ENCODE measurements at places on chromosomes 2 and 18. TPM values are rescaled to one million over a fixed set of nuclear protein-coding genes. Genes with fewer than 3 reads are reported as not detected.
A peak's percentile ranks its signal among the peaks of the same experiment; 100 is the strongest.

RSAD2 gene
- 4.7 TPM for polyA plus RNA-seq

OSR1 gene
- 36.4 TPM for polyA plus RNA-seq

LRRC30 gene
- not detected for polyA plus RNA-seq

MYOM1 gene
- 3.3 TPM for polyA plus RNA-seq

MATN3 gene
- 12.3 TPM for polyA plus RNA-seq

PIAS2 gene
- polyA plus RNA-seq = 22.9 TPM

CNDP1 gene
- polyA plus RNA-seq = 0.37 TPM

DNA sequence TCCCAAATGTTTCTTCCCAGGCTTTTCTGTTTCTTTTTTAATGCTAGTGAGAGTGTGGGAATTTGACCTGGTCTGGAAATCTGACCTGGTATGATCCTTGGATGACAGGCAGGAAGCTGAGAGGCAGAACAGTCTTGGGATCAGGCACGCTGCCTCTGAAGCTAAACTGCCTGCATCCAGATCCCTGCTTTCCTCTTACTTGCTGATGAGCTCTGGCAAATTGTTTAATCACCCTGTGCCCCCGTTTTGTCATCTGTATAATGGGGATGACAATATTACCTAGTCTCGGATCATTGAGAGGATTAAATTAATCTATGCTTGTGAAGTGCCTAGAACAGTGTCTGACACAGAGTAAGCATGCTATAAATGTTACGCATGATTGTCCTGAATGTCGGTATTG is 3.3 kb downstream of the KLHL23 start:
- no peak for DNase-seq

DNA sequence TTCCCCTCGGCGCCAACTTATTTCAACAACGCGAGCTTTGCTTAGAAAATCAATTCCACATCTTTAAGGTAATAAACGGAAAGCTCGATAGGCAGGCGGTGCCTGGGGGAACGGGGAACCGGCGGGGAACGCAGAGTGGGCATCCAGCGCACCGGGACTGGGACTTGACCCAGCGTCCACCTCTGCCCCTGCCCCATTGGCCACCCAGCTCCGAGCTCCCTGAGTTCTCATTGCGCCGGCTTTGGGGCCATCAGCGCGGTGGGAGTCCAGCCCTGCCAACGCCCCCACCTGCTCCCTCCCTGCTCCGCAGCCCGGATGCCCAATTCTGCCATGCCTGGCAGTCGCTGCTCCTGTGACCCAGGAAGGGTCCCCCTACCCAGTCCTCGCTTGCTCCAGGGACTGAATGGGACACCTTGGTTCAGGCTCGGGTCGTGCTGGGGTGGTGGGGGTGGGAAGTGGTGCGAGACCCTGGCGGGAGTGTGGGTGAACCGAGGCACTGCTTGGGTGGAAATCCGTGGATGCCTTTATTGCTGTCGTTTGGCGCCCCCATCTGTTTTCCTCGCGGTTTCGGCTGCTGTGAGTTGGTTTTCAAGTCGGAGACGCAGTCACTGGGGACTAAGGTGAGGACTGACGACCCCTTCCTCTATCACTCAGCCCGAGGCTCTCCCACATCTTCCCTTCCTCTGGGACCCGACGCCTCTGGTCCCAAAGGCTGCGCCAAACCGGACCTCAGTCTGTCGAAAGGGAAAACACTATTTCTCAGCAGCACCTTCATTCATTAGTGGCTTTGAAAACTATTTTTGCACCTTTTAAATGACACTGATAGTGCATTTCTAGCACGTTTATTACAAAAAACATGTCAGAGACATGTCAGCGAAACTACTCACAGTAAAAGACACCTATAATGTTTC is 2.4 kb upstream of the EVX2 start:
- no peak for DNase-seq

- no peak for DNase-seq
Measured at GRCh38 chr2:140586379-140586778, 1544.4 kb downstream of the LRP1B start.

- DNase-seq = peak; percentile 12
Measured at GRCh38 chr18:73235491-73235890, 367.7 kb upstream of the NETO1 start.

- DNase-seq = no peak
Measured at GRCh38 chr2:39705638-39706037, 39.9 kb downstream of the TMEM178A start.

DNA sequence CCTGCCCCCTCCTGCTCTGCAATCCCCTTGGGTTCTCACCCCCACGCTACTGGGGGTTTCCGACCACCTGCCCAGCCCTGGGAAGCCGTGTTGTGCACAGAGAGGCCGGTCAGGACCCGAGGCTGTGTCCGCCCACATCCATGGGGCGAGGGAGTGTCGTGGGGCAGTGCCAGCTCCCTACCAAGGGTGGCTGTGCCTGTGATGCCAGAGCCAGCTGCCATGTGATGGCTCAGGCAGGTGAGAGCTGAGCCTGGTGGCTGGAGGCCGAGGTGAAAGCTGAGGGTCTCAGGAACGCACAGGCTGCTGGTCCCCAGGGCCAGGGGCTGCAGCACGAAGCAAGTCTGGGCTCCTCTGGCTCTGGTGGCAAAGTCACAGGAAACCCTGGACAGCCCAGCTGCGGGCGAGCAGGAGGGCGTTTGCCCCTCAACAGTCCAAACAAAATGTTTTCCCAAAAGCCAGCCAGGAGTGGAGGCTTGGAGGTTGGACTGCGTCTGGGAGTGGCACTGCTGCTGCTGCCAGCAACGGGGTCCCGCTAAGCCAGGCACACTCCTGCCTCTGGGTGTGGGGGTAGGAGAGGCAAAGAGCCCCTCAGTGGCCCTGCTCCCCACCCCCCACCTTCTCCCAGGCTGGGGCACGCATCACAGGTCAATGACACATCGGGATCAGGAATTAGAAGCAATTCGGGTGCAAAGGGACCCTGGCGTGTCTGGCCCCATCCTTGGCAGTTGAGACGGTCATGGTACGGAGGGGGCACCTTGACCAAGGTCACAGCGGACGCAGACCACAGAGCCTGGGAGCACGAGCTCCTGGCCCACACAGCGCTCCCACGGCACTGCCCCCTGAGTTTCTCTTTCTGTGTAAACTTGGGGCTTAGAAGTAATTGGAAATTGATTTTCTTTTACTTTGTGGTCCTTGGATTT is 72.4 kb upstream of the GPC1 start:
- no peak for DNase-seq

GRCh38 chr2:9846554-9846953 is 3.3 kb downstream of the TAF1B start:
- no peak for DNase-seq

DNA sequence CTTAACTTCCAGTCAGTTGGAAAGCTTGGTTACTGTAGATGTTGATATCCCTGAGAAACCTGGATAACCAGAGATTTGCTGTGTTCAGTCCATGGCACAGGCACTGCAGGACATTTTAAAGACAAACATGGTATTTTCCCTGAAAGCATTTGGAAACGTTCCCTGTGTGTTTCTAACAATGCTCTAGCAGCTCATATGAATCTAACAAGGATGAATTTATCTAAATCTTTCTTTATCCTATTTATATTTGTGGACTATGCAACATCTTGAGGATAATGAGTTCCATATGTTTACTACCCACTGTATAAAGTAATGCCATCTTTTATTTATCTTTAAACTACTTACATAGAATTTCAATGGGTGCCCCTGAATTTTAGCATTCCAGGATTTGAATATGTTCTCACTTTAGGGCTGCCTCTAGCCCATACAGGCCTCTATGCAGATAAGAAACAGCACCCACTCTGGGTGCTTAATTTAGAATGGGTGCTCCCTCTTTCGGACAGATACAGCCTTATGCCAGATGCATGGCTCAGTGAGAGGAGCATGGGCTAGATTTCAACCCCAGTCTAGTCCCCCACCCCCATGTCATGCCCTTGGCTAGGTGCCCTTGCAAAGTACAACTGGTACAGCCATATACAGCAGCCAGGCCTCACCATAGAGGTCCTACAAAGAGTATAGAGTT is 50.6 kb upstream of the NEMP2 start:
- no peak for DNase-seq

- no peak for DNase-seq
Measured at GRCh38 chr2:15107137-15107536, 454.0 kb downstream of the NBAS start.

GRCh38 chr2:75736276-75736675 is 25.6 kb upstream of the GCFC2 start:
- no peak for DNase-seq

- DNase-seq = no peak
Measured at GRCh38 chr2:173151671-173152401, 76.2 kb downstream of the MAP3K20 start.

GRCh38 chr2:221451862-221452788 is 120.0 kb downstream of the EPHA4 start:
- DNase-seq = no peak

DNA sequence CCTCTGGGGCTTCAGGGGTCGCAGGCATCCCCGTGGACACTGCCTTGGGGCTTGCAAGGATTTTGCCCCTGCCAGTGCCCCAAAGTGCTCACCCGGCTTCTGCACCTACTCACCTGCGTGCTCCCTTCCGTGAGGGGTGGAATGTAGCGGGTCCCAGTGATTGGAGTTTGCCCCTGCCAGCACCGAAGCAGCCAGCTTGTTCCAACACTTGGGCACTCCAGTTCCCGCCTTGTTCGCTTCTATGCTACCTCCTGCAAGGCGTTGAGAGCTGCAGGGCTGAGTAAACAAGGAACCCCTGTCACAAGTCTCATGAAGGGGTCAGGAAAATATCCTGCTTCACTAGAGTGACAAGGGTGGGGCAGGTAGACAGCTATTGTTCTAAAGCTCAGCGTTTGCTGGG is 631.5 kb downstream of the EPHA4 start:
- DNase-seq = no peak

DNA sequence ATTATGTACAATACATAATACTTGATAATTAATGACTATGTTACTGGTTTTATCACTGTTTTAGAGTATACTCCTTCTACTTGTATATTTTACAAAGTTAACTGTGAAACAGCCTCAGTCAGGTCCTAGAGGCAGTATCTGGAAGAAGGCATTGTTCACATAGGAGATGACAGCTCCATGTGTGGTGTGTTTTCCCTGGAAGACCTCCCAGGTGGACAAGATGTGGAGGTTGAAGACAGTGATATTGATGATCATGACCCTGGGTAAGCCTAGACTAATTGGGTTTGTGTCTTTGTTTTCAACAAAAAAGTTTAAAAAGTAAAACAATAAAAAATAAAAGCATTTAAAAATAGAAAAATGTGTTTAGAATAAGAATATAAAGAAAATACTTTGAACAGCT is 96.4 kb downstream of the TRIB2 start:
- DNase-seq = no peak

- no peak for DNase-seq
Measured at GRCh38 chr2:159010340-159010739, 41.9 kb downstream of the TANC1 start.

DNA sequence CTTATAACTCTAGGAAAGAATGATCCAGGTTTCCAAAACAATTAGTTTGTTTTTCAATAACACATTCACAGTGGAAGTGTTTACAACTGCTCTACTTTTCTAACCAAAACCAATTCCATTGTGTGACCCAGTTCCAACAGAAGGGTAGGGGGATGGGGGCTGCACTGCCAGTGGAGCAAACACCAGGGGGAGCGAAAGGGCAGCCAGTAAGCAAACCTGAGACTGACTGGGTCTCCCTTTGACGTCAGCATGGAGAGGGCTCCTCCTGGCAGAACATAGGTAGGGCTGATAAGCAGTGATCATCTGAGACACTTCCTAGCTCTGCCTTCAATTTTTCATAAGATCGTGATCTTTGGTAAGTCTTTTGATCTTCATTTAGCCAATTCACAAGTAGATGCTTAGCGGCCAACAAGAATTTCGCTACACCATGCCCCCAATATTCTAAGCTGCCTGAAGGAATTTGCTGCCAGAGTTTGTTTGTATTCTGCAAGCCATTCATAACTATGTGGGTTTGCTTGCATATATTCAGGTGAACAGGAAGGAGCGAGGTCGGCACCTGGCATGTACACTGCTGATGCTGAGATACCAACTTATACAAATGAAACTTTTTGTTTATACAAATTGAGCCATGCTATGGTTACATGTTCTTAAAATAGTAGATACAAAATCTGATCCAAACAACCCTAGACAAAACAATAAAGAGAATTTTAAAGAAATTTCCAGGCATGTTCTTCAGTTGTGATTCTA is 45.9 kb downstream of the ST6GAL2 start:
- peak; percentile 14 for DNase-seq

DNA sequence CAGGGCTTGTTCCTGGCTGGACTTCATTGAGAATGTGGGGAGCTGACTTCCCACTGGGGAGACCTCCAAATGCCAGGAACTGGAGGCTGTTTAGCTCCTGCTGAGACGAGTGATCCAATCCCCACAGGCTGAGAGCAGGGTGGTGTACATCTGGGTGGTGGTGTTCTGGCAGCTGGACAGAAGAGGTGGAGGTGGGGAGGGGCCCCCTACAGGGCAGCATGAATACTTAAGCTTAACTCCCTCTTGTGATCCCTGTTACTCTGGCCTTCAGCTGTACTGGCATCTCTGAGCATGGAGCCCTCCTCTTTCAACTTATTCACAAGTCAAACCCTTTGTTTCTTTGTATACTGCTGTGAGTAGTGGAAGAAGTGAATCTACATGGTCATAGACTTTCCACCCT is 167.8 kb upstream of the LYPD1 start:
- no peak for DNase-seq

GRCh38 chr2:205688417-205689200 is 6.3 kb downstream of the NRP2 start:
- DNase-seq = no peak

DNA sequence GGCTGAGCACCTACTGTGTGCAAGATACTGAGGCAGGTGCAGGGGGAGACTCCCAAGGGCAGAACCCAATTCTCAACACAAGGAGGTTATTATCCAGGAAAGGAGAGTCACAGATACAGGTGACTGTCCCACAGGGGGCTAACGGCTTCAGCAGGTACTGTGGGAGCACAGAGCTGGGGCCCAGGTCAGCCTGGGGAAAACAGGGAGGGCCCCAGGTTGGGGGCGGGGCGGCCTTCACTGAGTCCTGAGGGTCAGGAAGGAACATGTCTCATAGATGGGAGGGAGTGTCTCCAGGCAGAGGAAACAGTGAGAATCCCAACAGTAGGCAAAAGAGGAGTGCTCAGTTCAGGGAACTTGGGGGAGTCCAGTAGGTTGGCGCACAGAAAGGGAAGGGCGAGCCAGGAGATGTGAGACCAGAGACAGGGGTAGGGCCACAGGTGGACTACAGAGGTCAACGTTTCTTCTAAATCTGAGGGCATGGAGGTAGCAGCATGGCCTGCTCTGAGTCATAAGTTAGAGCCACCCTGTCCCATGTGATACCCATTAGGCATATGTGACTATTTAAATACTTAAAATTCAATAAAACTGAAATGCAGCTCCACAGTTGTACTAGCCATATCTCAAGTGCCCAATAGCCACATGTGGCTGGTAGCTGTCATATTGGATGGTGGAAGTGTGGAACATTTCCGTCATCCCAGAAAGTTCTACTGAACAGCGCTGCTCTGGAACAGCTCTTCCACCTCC is 157.2 kb downstream of the TTC32 start:
- no peak for DNase-seq

DNA sequence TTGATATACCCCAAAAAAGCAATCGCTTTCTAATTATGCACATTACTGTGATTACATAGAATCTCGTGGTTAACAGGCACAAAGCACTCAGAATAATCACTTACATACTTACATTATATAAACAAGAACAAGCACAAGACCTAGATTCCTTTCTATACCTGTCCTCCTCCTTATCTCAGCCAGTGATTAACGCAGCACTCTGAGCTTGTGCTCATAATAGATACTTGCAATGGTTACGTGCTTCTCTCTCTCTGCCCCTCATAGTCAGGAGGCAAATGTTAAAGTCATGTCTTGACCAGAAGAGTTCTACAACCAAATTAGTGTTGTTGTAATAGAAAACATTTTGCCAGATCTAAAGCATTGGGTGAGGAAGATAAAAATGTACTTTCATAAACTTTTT is 342.2 kb upstream of the PKDCC start:
- no peak for DNase-seq

- DNase-seq = no peak
Measured at GRCh38 chr18:58525517-58525916, 103.4 kb downstream of the ALPK2 start.
